Activated CD4-positive, alpha-beta T cell treated with anti-CD3 and anti-CD28 coated beads, Interleukin-2, amount 50 U/mL, for 16 hours (primary cell): ENCODE measurements at places on chromosomes 1 and 21.
A peak's percentile ranks its signal among the peaks of the same experiment; 100 is the strongest.

- DNase-seq: peak; percentile 73
Observed at GRCh38 chr1:169588785-169589485, 2.7 kb upstream of the F5 start.

DNA sequence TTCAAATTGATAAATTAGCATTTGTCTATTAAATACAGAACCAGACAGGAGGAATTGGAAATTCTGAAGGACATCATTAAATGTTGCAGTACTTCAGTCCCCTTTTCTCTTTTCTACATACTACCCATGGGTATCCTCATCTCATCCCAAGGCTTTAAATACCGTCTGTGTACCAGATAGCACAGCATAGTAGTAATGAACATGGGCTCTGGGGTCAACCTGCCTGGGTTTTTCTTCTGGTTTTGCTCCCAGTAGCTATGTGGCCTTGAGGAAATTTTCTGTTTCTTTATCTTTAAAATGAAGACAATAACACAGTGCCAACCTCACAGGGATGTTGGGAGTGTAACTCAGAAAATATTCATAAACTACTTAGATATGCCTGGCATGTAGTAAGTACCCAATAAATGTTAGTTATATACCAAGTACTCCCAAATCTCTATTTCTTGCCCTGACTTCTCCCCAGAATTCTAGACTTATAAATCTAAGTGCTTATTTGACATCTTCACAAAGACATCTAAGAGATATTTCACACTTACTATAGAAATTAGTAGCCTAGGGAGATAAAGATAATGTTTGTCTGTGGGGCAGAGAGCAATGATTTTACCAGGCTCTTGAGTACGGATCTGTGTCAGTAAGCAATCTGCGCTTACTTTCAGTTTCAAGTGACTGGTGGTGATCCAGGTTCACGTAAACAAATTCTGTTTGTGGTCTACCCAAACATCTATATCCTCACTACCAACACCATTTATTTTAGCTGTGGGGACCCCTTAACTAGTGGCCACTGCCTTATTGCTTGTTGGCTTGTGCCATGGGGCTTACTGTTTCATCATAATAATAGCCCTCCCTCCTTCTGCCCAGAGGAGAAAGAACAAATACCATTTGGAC lies 37.3 kb downstream of the VANGL2 start:
- DNase-seq: peak; percentile 84

DNA sequence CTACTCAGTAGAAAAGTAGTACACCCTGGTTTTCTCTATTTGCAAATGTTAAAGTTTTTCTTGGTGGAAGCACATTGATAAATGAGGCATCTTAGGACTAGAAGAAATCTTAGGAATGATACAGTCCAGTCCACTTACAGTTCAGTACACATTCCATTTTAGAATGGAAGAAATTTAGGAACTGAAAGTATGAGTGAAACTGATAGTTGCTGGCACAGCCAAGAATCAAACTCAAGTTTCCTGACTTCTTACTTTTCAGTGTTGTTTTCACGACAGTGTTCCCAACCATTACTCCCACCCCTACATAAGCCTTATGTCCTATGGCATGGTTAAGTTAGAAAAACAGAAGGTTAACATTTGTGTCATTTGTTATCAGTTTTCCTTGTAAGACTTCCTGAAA lies 258.5 kb downstream of the BACH1 start:
- no peak for DNase-seq

- DNase-seq: no peak
Observed at GRCh38 chr1:150082494-150082893, 14.9 kb downstream of the VPS45 start.

DNA sequence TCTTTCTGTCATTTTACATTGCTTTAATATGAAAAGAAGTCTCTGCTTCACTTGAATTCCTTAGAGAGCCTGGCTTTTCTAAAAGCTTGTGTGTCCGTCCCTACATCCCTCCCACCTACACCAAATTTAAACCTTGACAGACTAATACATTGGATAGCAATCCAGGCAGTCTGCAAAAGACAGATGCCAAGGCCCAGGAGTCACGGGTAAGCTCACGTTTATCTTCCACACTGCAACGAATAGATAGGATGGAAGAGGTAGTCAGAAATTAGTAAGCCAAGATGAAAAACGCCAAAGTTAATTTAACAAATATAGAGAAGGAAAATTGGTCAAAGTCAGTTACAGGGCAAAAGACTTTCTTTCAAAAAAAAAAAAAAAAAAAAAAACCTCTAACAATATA lies 338.1 kb downstream of the SMYD3 start:
- DNase-seq: no peak

DNA sequence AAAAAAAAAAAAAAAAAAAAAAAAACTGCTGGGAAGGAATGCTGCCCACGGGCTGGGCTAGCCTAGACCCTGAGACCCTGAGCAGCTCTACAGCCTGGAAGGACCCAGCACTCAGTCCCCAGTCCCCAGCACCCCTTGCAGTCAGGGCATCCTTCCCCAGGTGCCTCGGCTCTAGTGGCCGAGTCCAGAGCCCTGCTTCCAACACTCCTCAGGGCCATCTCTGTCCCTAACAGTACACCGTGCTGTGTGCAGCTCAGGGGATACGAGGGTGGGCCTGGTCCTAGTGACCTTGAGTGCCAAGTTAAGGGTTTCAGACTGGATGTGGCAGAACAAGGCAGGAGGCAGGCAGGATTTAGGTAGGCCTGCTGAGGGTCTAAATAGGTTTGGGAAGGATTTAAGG lies 50.2 kb upstream of the LRP8 start:
- DNase-seq: no peak

DNA sequence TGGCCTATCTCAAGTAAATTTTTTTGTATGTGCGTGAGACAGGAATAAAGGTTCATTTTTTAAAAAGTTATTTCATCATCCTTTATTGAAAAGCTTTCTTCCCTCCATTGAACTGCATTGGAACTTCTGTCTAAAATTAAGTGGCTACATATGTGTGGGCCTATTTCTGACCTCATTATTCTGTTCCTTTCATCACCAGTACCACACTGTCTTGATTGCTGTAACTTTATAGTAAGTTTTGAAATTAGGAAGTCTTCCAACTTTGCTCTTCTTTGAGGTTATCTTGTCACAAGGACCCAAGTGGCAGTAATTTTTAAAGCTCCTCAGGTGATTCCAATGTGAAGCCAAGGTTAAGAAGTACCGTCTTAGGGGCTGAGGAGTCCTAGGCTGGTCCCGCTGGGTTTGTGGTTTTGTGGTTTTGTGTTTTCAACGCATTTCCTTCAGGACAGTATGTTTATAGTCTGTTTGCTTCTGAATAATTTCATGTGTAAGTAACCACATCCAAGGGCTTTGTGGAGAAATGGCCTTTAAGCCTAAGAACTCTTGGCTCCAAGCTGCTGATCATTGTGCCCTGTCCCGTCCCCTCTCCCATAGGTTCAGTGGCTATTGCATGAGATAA lies 12.4 kb upstream of the SCAF4 start:
- no peak for DNase-seq

GRCh38 chr21:39452970-39453342 lies 1.2 kb downstream of the SH3BGR start:
- no peak for DNase-seq

GRCh38 chr1:156689035-156689952 lies 12.1 kb upstream of the NES start:
- peak; percentile 82 for DNase-seq

DNA sequence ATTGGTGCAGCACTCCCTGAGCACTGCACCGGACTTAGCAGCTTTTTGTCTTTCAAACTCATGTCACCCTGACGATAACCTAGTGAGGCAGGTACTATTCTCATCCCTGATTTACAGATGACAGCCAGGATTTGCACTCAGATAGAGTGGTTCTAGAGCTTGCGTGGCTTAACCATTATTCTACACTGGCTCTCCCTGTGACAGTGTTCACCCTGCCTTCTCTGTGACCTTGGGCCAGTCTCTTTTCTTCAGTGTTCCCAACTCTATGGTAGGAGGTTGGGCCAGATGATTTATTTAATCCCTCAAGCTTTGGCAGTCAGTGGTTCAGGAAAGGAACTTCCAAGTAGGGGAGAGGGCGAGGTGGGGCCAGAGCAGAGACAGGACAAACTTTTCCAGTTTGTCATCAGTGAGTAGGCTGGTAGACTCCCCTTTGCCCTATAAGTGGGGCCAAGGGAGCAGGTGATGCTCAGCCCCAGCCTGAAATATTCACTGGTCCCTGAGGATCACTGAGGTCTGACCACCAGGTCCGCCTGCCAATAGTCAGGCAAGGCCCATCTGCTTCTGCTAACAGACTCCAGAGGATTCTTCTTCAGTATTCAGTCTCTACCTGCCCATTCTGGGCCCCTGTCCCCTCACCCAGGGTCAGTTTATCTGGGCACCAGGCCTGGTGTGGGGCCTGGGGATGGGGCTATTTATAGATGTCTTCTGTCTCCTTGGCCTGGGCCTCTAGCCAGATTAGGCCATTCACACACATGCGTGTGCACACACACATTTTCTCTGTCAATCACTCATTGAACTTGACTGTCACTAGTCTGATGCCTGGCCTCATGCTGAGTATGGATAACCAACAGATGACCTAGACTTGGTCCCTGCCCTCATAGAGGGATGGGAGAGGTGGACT lies 8.8 kb upstream of the FABP3 start:
- DNase-seq: no peak

DNA sequence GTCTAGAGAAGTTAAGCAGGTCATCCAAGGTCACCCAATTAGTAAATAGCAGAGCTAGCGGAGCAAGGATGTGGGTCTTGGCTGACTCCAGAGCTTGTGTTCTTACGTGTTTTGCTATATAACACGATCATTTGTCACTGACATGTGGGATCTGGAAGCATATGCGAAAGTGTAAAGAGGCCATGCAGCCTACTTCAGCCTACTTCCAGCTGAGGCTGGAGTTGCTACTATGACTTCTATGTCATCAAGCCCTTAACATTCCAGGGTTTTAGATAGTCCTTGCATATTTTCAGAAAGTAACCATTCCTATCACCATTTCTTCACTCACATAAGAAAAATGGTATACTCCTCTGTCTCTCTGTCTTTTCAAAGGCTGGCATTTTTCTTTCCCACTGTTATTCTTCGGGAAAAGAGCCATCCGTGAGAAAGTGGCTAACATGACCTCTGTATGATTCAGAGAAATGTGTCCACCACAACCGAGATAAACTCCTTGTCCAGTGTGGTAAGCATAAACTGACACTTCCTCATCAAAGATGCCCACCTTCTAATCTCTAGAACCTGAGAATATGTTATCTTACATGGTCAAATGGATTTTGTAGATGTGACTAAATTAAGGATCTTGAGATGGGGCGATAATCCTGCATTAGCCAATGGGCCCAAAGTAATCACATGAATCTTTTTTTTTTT lies 24.0 kb upstream of the ABL2 start:
- no peak for DNase-seq

DNA sequence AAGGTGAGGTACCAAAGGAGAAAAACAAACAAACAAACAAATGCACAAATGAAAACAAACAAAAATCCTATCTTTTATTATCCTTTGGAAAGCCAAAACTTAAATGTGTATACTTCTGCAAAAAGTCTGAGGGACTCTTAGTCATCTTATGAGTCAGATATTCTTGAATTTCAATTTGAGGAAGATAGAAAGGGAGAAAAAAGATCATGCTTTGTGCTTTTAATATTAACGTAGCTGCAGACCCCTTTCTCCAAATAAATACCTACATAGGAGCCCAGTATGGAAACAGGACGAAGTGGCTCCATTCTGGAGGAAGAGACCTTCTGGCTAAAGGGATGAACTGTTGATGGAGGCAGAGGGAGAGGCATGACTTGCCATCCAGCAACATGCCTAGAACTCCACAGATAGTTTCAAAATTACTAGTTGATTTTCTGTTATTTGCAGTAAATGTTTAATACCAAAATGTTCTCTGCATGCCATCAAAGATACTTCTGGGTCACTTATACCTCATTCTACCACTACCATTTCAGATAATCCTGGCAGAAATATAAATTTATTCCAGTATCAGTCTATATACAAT lies 25.4 kb downstream of the NUP210L start:
- peak; percentile 29 for DNase-seq

- no peak for DNase-seq
Observed at GRCh38 chr1:190663962-190664361, 186.3 kb upstream of the BRINP3 start.

DNA sequence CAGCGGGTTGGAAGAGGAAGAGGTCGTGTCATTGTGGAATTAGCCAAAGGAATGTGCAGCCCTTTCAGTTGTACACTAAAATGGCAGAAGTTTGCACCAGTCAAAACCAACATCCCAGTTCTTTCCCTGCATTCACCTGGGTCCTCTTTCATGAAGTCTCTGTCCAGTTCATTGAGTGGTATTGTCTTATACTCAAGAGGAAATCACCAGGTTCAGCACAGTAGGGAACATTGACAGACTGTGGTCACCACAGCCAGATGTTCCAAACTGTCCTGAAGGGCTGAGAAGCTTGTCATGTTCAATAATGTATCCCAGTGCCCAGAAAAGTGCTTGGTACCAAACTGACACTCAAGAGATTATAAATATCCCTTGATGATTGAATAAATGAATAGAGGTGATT lies 131.6 kb downstream of the GLUL start:
- no peak for DNase-seq

- DNase-seq: peak; percentile 5
Observed at GRCh38 chr1:107499139-107499744, 358.4 kb downstream of the NTNG1 start.

DNA sequence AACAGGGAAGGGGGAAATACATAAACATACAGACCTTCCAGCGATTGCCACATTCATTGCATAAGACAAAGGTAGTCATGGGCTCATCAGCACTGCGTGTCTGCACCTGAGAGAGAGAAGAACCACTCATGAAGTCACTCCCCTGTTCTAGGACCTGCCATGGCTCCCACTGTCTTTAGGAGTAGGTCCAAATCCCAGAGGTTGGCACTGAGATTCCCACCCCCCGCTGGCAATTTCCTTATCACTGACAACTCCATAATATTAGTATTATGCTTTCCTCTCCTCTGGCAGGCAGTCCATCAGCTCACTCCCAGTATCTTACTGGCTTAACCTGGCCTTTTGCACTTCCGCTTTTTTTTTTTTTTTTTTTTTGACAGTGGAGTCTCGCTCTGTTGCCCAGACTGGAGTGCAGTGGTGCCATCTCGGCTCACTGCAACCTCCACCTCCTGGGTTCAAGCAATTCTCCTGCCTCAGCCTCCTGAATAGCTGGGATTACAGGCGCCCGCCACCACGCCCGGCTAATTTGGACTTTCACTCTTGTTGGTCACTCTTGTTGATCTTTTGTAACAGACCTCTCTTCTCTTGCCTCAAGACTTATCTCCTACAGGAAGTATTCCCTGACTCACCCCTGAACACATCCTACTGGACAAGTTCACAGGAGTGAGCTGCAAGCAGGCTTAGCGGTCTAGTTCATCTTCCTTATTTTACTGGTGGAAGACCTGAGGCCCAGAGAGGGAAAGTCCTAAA lies 14.8 kb upstream of the ZNF436 start:
- no peak for DNase-seq

GRCh38 chr1:4268262-4268888 lies 368.3 kb upstream of the C1orf174 start:
- DNase-seq: no peak

DNA sequence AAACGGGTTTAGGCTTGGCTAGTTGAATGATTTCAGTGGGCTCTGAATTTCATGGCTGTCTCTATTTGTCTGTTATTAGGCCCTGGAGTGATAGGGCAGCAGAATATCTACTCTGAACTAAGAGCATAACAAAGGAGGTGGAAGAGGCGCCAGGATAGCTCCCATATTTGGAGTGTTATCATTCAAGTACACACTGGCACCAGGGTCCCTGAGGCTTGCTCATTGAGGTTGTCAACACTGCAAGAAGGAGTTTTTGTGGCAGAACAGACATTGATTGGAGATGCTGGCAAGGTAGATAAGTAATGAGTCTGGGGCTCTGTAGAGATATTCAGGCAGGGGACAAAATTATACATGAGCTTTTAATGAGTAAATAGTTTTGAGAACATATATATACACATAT lies 1748.4 kb downstream of the MRPL39 start:
- DNase-seq: no peak

GRCh38 chr1:168348146-168348709 lies 67.6 kb downstream of the TBX19 start:
- DNase-seq: no peak
